ENCODE measurements at places on chromosomes 2 and 18.

GRCh38 chr2:170335351-170335750 lies 157.4 kb downstream of the MYO3B start:
- DNase-seq, result no peak

DNA sequence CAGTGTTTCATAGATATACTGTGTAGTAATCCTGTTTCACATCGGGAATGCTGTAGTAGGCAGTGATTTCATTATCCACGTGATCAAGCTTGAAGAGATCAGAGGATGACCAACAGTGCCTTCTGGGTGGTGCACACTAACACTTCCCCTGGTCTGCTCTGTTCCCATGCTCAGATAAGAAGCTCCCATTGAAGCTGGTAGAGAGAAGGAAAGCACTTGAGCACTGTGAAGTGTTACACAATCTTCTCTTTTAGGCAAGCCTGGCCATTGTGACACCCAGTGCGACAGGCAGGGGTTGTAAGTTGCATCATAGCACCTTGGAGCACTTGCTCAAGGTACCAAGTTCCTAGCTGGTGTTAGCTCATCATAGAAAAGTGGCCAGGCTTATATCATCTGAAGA lies 30.6 kb upstream of the GPD2 start:
- DNase-seq, result no peak

- no peak for DNase-seq
Observed at GRCh38 chr2:172442072-172442895, 14.9 kb downstream of the ITGA6 start.

DNA sequence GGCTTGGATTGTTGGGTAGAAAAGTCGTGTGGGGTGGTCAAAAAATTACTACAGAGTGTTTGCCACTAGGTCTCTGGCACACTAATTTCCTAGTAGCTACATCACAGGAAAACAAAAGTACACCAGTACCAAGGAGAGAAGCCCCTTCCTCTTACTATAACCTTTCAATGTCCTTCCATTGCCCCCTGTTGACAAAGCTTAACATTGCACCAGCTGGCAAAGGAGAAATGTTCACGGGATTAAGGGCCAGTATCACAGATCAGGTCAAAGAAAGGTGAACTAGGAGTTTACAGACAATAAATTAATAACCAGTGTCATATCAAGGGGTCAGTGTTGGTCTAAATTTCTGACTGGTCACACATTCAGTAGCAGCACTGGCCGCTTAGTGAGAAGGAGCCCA lies 1139.6 kb upstream of the FAM98A start:
- no peak for DNase-seq

- DNase-seq, result no peak
Observed at GRCh38 chr2:19120941-19121750, 237.3 kb downstream of the OSR1 start.

DNA sequence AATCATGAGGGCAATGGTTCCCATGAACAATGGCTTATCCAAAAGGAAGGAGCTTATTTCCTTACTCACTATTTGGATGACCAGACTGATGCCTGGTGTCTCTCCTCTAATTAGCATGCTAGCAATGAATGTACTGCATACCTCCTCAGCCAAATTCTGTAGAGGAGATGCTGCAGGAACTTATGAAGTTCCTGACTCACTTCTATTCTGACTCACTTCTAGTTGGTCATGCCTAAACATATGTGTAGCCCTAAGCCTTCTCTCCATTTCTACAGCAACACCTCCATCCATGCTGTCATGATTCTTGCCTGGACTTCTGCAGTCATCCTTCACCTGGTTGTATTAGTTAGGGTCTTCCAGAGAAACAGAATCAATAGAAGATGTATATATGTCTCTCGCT lies 59.9 kb upstream of the MRPS9 start:
- DNase-seq, result no peak

GRCh38 chr2:52074130-52074719 lies 1042.3 kb upstream of the NRXN1 start:
- DNase-seq, result no peak

GRCh38 chr2:35741556-35741955 lies 614.0 kb upstream of the CRIM1 start:
- no peak for DNase-seq

- DNase-seq, result no peak
Observed at GRCh38 chr2:200423541-200423940, 86.3 kb downstream of the KCTD18 start.

GRCh38 chr2:31331156-31331555 lies 83.4 kb downstream of the XDH start:
- no peak for DNase-seq

GRCh38 chr2:53527056-53527455 lies 240.5 kb upstream of the CHAC2 start:
- no peak for DNase-seq

DNA sequence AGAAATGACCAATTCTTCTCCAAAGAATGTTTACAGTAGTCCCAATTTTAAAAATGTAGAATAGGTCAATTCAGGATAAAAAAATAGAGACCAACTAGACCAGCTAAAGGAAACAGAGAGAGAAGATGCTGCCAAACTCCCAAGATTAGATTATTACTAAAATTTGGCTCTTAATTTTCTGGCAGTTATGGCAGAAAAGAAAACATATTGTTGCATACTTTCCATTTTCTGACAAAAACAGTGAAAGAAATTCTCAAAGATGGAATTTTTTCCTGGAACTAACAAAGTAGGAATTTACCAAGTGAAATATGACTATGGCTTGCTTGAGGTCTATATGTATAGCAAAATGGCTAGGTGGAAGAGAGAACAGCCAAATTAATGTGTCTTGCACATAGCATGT lies 138.3 kb upstream of the STK17B start:
- DNase-seq, result no peak

- no peak for DNase-seq
Observed at GRCh38 chr2:230505162-230505561, 89.2 kb downstream of the SP100 start.

DNA sequence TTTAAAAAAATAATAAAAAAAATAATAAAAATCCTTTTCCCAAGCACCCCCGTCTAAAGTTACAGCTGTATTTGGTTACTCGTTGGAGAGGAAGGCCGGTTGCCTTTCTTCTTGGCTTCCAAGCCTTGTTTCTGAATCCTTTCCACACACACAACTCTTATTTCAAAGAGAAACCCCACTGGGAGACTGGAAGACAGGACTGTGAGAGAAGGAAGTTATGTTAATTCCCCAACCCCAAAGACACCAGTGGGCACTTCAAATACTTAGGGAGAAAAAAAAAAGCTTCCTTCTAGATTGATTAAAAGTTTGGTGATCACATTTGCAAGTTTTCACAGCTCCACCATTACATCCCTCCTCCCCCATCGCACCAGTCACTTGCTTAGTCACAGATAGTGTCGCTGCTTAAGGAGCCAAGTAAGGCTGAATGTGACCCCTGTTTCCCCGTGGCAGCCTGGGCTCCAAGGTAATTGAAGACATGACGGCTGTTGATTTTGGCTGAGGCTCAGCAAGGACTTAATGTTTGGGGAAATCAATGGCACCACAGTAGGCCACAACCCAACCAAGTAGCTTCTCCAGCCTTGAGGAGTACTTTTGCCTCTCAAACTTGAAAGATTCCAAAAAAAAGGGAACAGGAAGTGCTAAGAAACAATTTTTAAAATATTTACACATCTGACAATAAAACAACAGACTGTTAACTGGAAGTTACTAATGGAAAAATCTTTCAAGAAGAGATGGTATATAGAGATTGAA lies 40.8 kb upstream of the FRZB start:
- no peak for DNase-seq

DNA sequence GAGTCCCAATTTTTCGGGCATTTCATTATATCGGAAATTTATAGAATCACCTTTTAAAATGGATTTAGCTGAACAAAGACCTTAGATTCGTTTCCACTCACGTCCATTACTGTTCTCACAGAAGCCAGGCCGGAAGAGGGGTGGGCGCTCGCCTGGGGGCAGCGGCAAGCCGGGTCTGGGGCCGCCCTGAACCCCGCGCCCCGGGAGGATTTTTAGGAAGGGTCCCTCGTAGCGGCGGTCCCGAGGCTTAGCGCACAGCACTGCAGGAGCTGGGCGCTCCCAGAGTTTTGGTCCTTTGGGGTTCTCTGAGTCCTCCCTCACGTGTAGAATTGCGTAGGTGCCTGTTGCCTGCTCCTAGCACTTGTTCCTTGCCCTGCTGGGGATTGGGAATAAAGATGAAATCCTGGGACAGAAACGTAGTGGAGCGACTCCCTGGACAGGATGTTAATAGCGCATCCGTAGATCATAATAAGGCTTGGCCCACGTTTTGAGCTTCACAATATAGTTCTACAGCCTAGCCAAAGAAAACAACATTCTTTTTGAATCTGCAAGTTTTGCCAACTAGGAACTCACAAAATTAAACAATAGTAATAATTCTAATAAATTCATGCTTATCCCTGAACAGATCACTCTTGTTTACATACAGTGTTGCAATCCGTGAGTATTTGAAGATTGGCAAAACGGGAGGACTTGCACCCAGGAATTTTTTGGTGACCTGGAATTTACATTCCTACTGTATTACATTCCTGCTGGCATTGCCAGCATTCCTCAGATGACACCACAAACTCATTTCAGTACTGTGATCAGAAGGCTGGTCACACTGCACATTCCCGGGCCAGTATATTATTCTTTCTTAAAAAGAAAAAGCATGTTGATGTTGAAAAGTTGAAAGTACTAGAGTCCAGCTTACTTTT lies 875 bp downstream of the C18orf63 start:
- DNase-seq, result no peak

DNA sequence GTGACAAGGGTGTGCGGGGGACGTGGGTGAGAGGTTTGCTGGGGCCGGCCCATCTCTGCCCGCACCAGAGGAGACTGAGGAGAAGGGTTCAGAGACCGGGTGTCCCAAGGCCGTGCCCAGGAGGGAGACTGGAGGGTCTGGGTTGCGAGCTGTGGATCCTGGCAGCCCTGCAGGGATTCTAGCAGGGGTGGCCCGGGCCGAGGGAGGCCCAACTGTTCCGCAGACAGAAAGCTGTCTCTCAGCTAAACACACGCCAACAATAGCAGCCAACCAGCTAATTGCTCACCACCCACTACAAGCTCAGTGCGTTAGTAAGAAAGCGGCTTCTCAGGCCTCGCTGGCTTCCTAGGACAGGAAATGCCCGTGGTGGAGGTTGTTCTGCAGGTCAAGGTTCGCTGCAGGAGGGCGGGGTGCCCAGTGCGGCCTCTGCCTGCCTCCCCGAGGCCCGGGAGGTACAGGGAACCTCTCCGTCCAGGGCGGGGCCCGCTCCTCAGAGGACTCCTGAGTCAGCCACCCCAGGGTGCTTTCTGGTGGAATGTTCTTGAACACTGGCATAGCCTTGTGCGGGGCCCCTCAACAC lies 282.0 kb upstream of the PXDN start:
- no peak for DNase-seq

DNA sequence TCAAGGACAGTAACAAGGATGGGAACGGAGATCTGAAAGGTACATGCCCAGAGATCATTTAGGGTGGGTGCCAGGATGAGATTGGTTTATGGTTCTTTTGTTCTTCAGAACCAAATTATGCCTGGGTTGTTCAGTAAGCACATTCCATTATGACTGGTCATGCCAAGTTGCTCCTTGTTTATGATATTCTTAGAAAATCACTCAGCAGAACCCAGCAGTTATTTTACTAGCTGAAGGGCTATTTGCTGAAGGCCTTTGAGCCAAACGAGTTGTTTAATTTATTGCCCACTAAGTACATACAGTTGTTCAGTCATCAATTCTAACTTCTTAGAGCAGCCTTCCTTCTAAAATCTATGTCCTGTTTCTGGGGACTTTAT lies 635 bp downstream of the SLC3A1 start:
- DNase-seq, result no peak

GRCh38 chr2:143909577-143910353 lies 610.2 kb downstream of the ZEB2 start:
- DNase-seq, result no peak

DNA sequence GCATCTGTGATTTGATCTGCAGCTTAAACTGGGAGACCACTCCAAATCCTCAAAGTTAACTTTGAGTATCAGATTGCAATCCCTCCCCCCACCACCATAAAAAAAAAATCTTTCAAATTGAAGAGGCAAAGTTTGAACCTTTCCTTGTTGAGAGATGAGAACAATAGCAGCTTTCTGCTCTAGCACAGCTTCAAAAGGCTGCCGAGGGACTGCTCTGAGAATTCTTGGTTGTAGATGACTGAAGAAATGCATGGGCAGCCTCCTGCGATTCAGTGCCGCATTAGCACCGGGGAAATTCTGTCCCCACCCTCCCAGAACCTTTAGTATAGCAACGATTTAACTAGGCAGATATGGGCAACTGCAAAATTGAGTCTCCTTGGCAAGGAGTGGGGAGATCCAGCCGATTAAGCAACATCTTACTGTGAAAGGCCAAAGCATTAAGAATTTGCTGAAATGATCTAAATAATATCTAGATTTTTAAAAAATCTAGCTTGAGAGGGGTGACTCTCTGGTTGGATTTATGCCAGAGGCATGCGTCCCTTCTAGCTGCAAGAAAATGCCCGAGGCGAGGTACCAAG lies 3.9 kb upstream of the SP5 start:
- DNase-seq, result no peak

- peak; percentile 17 for DNase-seq
Observed at GRCh38 chr2:216516730-216517350, 18.2 kb downstream of the RPL37A start.

DNA sequence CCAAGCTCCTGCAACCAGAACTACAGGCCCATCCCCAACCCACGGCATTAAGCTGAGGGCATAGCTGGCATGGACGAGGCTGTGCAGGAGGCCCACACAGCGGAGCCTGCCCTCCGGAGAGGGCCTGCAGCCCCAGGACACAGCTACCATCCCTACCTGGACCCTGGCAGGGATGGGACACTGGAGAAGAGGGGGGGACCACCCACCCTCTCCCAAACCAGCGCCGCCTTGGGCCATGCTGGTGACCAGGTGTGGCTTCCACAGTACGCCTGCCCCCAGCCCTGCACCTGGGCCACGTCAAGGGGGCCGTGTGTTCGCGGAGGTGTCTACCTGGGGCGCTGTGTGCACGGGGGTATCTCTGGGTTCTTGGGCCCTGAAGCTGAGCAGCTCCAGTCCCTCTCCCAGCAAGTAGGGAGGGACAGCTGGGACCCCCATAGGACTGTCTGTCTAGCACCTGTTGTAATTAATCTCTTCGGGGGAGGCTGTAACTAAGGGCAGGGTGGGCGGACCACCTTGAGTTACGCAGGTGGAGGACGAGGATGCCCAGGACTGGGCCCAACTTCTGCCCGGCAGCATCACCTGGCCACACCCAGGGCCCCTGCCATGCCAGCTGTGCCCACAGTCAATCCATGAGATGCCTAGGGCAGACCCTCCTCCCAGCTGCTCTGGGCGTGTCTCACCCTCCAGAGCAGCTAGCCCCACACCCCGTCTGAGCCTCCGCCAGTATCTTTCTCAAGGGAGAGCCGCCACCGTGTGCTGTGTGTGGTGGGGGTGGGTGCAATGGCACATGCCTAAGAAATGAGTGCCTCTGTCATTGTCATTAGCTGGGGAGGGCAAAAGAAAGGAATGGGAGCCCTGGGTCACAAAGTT lies 18.3 kb downstream of the HS6ST1 start:
- DNase-seq, result no peak

DNA sequence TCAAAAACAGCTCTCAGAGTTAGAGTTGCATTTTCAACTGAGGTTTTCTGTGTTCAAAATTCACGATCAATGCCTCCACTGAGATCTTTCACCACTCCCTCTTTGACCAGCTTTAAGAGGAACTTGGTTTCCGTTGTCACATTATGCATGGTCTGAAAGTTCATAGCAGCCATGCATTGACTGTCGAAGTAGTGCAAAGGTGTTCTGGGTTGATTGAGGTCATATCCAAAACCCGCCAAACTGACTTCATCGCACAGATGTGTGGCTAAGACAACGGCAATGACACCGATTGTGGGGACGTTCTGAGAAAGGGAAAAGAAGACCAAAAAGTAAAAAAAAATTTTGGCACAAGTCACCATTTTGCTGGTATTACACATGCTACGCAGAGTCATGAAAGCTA lies 48.7 kb downstream of the ST3GAL5 start:
- no peak for DNase-seq

- no peak for DNase-seq
Observed at GRCh38 chr2:207334624-207335371, 169.1 kb upstream of the KLF7 start.

All from hematopoietic multipotent progenitor cell treated with erythropoietin and hydrocortisone succinate and interleukin-3 and kit ligand, for 17 days (in vitro differentiated cells).